ENCODE measurements at places on chromosomes 13 and 19. TPM values are rescaled to one million over a fixed set of nuclear protein-coding genes. Genes with fewer than 3 reads are reported as not detected.
A peak's percentile ranks its signal among the peaks of the same experiment; 100 is the strongest.

- no peak for DNase-seq
Observed at GRCh38 chr13:41460930-41461329, 3.6 kb downstream of the RGCC start.

DNA sequence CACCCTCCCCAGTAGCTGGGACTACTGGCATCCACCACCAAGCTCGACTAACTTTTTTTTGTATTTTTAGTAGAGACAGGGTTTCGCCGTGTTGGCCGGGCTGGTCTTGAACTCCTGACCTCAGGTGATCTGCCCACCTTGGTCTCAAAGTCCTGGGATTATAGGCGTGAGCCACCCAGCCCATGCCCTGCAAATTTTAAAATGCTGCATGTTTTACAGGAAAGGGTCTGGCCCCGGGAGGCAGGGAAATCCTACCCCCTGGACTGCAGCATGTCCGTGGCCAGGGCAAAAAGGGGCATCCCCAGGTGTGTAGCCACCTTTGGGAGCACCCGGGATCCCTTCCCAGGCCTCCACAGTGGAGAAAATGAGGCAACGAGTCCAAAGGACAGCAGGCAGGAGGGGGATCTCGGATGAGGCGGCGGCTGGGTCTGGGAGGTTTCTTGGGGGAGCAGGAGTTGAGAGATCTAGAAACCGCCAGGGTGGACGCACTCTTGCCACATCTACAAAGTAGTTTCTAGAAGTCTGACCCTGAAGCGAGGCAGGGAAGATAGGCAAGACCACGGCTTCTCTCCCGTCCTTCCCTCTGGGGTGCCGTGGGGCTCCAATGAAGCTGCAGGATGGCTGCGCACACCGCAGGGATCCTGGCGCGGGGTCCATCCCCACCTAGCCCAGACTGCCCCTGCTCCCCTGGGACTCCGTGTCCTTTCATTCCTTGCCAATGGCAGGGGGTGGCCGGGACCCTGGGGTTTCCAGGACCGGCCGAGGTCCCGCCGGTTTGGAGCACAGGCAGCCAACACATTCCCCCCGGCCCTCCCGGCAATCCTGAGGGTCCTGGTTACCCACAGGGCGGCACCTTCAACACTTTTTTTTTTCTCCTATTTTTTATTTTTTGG, 21.3 kb upstream of the ZBTB7A start:
- no peak for DNase-seq

- no peak for DNase-seq
Observed at GRCh38 chr19:22438011-22438410, 15.9 kb upstream of the ZNF98 start.

The ZNF132 gene
- total RNA-seq, result 6.0 TPM

DNA sequence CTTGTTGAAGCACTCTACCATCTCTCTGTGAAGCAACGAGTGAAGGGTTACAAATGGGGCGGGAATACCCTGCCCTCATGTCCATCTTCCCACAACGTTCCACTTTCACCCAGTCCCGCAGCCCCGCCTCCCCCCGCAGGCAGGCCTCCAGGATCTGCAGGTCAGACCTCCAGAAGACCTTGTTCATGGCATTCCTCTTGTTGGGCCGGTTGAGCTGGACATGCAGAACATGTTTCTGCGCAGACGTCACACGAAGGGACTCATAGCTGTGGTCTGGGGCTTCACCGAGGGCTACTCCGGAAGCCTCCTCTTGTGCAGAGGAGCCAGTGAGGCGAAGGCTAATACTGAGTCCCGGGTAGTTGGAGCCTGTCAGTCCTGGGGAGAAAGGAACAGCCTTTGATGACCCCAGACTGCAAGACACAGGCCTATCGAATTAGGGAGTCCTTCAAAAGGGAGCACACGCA, 420 bp downstream of the ECH1 start:
- peak; percentile 74 for DNase-seq

- no peak for DNase-seq
Observed at GRCh38 chr19:46115396-46116106, 8.9 kb downstream of the IGFL3 start.

The GDF15 gene
- total RNA-seq, result 106 TPM

GRCh38 chr19:11401808-11402543, 17.1 kb downstream of the RGL3 start:
- no peak for DNase-seq

The PTH2 gene
- not detected for total RNA-seq

DNA sequence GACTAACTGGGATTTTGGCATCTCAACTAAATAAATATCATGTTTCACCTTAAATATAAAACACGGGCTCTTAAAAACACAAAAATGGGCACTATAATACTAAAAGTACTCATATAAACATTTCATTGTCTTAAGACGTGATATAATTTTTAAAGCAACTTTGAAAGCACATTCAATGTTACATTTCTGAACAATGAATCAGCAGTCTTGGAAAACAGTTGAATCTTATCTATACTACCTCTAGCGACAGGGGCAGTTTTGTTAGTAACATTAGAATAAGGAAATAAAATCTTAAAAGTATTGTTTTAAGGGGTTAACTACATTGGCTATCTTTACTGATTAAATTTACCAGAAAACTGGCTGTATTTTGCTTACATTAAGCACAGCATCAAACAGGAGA, 156.9 kb downstream of the UGGT2 start:
- DNase-seq, result no peak

DNA sequence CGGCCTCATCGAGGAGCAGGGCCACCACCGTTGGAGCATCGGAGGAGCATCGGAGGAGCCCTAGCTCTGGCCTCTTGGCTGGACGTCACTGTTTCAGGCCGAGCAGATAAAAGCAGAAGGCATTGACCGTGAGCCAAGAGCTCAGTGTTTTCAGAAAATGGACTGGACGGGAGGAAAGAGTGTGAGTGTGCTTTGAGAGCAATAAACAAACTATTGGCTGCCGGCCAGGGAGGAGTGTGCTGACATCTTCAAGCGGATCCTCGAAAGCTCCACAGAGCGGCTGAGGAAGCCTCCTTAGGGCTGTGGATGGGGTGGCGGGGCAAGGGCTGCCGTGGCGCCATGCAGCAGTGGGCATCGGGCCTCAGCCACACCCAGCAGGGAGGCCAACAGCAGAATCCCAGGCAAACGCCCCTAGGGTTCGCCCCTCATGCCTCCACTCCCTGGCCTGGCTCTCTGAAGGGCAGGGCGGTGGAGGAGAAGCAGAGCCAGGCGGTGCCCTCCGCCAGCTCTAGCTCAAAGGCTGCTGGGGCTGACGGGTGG, 41.8 kb downstream of the IRS2 start:
- DNase-seq, result no peak

GRCh38 chr19:50981587-50982146, 2.0 kb downstream of the KLK7 start:
- DNase-seq, result no peak

DNA sequence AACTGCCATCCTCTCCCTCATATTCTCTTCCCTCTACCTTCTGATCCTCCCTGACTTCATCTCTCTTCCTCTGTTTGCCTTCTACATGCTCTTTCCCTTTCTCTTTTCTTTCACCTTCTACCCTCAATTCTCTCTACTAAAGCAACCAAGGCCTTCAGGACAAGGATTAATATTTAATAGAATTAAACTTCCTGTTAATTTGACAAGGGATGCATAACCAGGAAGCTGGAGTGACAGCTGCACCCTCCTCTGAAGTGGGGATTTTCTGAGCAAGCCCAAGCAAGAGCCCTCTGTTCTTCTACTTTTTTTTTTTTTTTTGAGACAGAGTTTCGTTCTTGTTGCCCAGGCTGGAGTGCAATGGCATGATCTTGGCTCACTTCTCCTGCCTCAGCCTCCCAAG, 63.4 kb upstream of the MED4 start:
- no peak for DNase-seq

The JSRP1 gene
- not detected for total RNA-seq

- no peak for DNase-seq
Observed at GRCh38 chr13:30880856-30881155, 25.3 kb upstream of the MEDAG start.

The RFX2 gene
- 18.0 TPM for total RNA-seq

The SULT2A1 gene
- 4.4 TPM for total RNA-seq

The ELSPBP1 gene
- total RNA-seq, result not detected

DNA sequence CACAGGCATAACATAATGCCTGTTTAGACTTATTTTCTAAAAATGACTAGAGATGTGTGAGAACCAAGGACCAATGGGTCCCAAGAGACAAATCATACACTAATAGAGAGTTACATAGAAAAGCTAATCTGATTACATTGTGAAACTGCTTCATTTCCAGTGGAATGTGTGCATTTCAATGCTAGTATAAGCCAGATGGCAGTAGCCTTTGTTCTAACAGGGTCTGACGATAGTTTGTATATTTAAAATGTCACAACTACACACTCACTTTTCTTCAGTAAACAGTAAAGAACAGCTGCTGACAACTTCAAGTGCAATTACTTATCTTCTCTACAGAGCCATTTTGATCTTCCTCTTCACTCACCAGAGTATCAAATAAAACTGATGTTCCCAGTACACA, 4.3 kb upstream of the SLITRK5 start:
- DNase-seq, result no peak

The ZNF417 gene
- 20.8 TPM for total RNA-seq

The ZNF333 gene
- total RNA-seq, result 22.5 TPM

DNA sequence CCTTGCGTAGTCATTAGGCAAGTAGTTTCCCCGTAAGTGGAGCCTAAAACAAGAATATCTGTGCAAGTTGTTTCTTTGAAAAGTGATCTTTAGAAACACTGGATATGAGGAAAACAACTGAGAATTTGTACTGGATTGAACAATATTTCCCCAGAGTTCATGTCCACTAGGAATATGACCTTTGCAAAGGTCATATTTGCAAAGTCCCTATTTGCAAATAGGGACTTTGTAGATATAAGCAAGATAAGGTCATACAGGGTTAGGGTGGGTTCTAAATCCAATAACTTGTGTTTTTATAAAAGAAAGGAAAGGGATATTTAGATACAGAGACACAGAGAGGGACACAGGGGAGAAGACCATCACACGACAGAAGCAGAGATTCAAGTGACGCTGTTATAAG, 489.2 kb upstream of the ATXN8OS start:
- no peak for DNase-seq

All from type B pancreatic cell (in vitro differentiated cells).